CD4-positive, alpha-beta T cell treated with Interleukin-15 for 1 hour (primary cell): ENCODE measurements at places on chromosomes 3 and 15.

DNA sequence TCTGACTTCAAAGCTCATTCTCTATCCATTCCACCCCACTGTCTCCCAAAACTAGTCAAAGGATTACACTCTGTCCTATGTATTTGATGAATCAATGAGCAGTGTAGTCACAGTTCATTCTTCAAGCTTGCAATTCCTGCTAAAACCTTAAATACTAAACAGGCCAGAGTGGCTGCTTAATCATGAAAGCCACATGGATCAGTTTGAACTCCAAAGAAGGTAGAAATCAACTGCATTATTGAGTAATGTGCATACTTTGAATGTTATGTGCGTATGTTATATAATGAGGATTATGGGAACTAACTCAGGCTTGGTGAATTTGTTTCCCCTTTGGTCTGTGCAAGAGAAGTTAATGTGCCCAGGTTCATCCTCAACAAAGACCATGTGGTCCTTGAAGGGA is 45.4 kb downstream of the PRICKLE2 start:
- DNase-seq = no peak

DNA sequence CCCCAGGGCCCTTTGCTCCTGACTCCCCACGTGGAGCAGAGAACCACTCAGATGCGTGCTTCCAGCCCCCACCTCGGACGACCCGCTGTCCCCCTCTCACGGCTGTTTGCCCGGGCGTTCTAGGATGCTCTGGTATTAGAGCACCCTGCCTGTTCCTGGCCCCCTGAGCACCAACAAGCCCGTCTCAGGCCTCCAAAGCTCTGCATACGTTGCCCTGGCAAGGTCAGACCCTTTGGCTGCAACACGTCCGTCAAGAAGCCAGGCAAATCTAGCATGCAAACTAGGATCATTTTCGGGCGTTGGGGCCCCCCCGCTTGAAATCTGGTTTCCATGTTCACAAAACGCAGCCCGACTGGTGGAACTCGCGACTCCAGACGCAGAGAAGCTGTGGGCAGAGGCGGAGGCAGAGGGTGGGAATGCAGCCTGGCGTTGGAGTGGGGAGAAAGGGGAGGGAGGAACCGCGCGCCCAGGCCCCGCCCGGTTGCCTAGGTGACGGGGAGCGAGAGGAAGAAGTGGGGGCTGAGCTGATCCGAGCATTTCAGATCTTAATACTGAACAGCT is 86.2 kb upstream of the PIAS1 start:
- DNase-seq = peak; percentile 27

- DNase-seq = no peak
Observed at GRCh38 chr3:30258426-30259392, 347.7 kb upstream of the TGFBR2 start.

DNA sequence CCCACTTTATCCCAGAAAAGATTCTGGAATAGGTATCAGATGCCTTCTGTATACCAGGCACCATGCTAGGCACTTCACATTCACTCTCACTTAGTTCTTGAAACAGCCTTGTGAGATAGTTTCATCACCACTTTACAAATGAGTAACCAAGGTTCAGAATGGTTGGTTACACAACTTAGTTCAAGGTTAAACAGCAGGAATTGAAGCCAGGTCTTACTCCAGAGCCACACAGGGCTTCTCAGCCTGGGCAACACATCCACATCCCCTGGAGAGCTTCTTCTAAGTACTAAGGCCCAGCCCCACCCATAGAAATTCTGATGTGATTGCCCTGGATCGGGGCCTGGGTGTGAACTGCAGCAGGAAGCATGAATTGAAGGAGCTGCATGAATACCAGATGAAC is 18.6 kb downstream of the WHAMM start:
- no peak for DNase-seq

DNA sequence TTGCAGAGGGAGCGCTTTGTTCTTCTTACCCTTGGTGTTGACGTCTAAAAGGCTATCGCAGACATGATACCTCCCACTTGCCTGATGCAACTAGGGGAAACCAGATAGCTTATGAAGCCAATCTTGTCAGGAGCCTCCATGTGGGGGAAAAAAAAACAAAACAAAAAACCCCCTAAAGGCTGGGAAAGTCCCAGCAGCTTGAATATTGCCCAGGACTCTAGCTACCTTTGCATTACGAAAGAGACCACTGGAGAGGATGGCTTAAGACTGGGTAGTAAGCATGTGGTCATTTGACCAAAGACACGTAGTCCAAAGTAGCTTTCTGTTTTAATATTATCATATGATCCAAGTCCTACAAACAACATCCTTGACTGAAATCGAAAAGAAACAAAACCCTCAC is 120.7 kb upstream of the WNT5A start:
- no peak for DNase-seq

- peak; percentile 84 for DNase-seq
Observed at GRCh38 chr3:15427182-15427880, at the start of the genes EAF1 and METTL6. Gene EAF1 (plus strand): TSS chr3:15427598. CDS start chr3:15427780, 182 bp downstream. Gene METTL6 (minus strand): TSS chr3:15427544. CDS start chr3:15426511, 1,033 bp downstream.

DNA sequence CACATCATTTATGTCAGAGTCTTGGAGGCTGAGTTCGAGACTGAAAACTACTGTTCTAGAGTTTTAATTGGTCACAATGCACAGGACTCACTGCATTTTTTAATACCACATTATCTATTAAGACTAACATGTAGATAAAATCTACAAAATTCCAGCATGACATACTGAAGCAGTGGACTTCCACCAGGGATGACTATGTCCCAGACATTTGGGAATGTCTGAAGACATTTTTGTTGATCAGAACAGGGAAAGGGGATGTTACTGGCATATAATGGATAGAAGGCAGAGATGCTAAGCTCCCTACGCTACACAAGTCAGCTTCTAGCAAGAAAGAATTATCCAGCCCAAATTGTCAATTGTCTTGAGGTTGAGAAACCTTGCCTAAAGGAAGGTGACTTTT is 419.0 kb upstream of the TGFBR2 start:
- no peak for DNase-seq

DNA sequence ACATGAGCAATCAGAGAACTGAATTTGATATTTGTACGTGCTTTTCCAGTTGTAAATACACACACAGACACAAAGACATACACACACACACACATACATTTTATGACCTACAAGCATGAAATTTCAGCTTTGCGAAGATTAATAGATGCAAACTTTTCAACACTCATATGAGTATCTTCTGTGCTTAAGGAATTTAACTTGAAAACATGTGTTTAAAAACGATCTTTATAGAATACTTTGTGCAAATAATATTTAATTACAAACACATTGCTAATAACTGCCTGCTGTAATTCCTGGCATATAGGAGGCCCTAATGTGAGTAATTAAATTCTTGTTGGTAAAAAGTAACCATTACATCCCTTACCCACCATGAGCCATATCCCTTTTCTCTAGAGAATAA is 107.7 kb upstream of the PLSCR5 start:
- no peak for DNase-seq

- DNase-seq = no peak
Observed at GRCh38 chr15:89149501-89150101, 61.3 kb downstream of the ABHD2 start.

- DNase-seq = no peak
Observed at GRCh38 chr3:33187368-33187634, 31.3 kb downstream of the SUSD5 start.

- no peak for DNase-seq
Observed at GRCh38 chr3:121481106-121481880, 64.5 kb downstream of the POLQ start.

GRCh38 chr3:85535517-85535916 is 576.7 kb downstream of the CADM2 start:
- no peak for DNase-seq

GRCh38 chr3:45986303-45986982 is 9.2 kb downstream of the FYCO1 start:
- DNase-seq = no peak

DNA sequence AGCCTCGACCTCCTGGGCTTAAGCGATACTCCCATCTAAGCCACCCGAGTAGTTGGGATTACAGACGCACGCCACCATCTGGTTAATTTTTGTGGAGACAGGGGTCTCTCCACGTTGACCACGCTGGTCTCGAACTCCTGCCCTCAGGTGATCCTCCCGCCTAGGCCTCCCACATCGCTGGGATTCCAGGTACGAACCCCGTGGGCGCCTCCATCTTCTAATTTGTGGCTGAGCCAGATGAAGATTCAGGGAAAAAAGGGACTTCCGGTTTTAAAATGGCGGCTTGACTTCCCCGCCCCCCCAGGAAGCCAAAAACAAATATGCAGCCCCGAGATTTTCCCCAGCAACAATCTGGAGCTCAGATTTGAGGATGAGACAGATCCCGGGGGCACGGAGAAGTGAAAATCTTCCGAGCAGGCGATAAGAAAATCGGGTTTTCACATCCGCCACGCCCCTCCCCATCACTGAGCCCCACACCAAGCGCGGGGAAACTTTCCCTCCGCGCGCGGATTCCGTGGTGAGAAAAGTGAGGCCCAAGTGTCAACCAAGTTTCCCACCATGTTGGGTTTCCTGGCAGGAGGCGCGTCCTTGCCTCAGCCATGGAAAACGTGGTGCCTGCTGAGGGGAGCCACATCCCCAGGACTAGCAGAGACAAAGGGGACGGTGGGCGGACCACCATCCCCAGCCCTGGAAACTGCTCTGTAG is 15.4 kb downstream of the CHST14 start:
- DNase-seq = no peak

DNA sequence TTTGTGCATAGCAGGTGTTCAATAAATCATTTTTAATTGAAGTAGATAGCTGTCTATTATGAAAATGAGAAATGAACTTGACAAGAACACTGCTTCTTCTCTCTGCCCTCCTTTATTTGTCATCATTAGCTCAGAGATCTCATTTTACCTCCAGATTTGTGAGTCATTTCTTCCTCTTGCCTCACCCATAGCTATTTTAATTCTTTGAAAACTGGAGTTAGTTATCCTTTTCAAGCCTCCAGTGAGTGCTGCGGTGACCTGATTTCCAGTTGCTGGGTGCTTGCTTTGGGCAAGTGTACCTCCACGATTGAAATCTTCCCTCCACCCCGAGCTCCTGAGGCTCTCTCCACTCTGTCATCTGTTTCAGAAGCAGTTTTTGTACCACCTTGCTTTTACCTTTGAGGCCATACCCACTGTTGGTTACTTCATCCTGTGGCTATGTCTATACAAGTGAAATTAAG is 114.6 kb downstream of the NFKBIZ start:
- no peak for DNase-seq

- no peak for DNase-seq
Observed at GRCh38 chr3:146834917-146835316, 229.8 kb upstream of the PLSCR5 start.

- no peak for DNase-seq
Observed at GRCh38 chr3:102576651-102577050, 141.8 kb downstream of the ZPLD1 start.

- no peak for DNase-seq
Observed at GRCh38 chr3:169992156-169992555, 25.5 kb downstream of the SEC62 start.
